ENCODE measurements at places on chromosomes 12 and 14.

GRCh38 chr12:82089369-82090121 is 268.6 kb downstream of the CCDC59 start:
- no peak for DNase-seq

- DNase-seq = peak; percentile 78
Observed at GRCh38 chr14:59086241-59086882, 102.1 kb upstream of the DAAM1 start.

- DNase-seq = no peak
Observed at GRCh38 chr14:92470215-92470614, 43.4 kb upstream of the RIN3 start.

DNA sequence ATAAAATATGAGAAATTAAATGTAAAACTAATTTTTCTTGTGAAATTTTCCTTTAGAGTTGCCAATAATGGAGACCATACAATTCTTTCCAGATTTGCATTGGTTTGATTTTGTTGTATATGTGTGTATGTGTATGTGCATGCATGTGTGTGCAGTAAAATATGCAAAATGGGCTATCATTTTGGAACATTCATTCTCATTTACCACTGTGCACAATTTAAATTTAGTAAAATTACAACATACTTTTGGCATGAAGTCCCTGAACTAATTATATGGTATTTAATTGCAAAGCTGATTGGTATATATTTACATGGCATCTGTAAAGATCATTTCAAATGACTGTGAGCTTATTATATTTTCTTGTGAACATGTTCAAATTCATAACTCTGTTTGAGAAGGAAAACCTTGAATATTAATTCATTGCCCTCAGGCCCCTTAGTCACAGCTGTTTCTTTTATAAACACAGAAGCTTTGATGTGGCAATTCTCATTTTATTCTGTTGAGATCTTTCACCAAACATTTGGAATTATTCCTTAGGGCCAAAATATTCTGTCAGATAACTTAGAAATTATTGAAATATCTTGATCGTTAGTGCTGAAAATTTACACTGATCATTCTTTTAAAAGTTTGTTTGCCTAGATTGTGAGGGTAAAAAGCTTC is 17.6 kb downstream of the KERA start:
- no peak for DNase-seq

GRCh38 chr12:78375461-78375860 is 489.1 kb upstream of the SYT1 start:
- no peak for DNase-seq

DNA sequence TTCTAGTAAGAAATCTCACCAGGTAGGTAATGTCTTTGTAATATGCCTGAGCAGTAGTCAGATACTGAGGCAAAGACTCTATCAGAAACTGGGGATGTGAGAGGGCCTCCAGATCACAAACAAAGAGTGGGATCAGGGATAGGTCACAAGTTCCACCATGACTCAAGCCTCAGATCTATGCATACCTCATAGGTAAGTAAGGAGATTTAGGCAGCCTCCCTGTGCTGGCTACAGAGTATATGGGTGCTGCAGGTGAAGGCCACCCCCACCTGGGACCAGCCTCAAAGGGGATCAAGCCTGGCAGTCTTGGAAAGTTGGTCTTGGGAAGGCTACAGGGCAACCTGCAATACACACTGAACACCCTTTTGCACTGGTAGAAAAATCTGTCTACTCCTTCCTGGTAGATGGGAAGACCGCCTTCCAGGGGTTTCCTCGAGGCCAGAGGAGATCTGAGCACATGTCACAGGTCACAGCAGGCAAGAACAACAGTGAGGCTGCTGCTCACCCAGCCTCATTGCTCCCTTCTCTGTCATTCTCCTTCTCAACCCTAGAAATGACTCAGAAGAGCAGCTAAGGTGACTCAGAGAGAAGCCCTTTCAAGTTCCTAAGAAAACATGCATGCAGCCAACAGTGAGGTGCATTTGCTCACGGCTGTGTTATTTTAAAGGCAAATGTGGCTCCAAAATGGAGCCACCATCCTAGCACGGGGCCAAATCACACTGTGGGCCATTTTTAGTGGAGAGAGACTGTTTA is 143.4 kb upstream of the CDKN3 start:
- DNase-seq = peak; percentile 79

- no peak for DNase-seq
Observed at GRCh38 chr14:52748647-52749292, 18.8 kb downstream of the STYX start.

- DNase-seq = peak; percentile 93
Observed at GRCh38 chr12:124916374-124917134, 2.1 kb upstream of the UBC start.

DNA sequence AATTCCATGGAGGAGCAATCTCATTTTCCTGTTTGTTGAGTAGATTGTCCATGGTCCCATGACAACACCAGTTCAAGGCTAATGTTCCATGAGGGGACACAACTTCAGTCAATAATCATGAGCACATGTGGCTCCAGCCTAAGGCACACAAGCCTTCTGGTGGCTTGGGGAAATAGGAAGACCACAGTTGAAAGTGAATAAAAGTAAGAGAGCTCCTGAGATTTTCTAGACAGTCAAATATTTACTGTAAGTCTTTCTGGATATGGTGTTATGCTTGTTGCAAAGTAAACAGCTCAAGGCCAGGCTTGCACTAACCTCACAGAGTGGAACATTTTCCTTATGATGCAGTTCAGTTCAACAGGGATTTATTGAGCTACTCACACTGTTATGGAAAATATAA is 206.9 kb upstream of the SLC38A2 start:
- DNase-seq = no peak

DNA sequence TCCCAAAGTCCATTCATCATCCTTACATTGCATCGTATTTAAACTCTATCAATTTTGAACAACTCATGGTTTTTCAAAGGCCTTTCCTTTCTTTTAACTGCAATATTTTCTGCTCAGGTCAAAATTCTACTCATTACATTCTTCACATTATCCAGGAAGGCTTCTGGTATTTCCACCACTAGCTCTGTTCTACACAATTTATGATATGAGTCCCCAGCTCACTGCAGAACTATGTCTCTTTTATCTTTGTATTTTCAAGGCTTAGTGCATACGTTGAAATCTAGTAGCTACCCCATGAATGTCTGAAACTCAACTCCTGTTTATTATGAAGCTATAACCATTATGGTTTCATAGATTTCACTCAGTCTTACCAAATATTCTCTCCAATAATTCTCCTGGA is 282.9 kb downstream of the DUSP6 start:
- peak; percentile 49 for DNase-seq

DNA sequence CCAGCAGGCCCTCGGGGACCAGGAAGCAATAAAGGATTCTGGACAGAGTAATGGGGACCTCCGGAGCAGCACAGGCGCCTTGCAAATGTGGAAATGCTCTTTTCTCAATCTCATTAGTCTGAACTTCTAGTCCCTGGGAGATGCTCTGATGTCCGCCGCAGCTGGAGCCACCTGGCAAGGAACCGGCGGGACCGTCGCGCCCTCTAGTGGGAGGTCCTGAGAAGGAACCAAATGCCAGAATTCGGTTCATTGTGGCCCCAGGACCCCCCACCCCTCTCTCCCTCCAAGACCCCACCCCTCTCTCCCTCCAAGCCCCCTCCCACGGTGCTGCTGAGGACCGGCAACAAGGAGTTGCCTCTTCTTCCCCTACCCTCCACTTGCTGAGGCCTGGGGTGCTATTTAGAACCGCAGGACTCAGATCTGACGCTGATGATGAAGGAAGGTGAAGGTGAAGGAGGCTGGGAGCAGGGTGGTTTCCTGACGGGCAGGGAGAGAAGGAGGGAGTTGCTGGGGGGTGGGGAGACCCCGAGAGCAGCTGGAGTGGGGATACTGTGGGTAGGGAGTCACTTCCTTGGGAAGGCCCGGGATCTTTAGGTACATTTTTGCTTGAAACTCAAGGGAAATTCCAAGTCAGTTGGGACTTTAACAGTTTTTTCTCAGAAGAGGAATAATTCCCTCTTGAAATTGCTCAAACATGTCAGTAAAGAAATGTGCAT is 42.5 kb downstream of the SMIM41 start:
- DNase-seq = peak; percentile 22

DNA sequence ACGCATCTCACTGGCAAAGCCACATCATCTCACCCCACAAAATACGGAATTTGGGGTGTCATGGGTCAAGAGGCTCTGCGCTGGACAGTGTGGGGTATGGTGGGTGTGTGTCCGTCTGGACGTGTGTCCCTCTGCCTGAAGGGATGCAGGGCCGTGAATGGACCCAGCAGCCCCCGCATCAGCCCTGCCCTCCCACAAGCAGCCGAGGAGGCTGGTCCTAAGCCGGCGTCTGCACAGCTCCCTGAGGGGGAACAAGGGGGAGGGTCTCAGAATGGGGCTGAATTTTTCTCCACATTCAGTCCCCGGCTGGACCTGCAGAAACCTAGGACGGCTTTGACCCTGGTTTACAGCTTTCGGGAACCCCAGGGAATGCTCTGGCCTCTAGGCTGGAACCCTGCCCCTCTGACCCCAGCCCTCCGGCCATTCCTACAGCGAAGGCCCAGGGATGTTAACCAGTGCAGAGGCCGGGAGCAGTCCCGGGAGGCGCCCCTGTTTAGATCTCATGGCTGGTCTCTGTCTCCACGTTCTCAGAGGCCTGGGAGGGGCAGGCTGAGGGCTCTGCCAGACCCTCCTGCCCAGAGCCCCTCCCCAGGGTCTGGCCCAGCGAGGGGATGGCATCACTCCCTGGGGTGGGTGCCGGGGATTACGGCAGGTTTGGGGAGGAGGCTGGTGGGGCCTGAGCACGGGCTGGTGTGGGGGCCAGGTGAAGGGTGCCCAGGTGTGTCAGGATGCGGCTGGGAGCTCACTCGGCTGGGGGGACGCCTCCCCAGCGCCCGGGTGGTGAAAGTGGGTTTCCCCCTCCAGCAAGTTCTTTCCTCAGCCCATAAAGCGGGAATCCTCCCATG is 156.5 kb upstream of the C14orf180 start:
- DNase-seq = no peak

GRCh38 chr14:22483863-22484593 is 105.0 kb downstream of the DAD1 start:
- DNase-seq = peak; percentile 57

- DNase-seq = no peak
Observed at GRCh38 chr14:27917896-27918295, 848.7 kb upstream of the FOXG1 start.

GRCh38 chr14:61752626-61753025 is 9.6 kb upstream of the SNAPC1 start:
- no peak for DNase-seq

GRCh38 chr14:55123101-55123500 is 6.0 kb upstream of the LGALS3 start:
- peak; percentile 96 for DNase-seq

DNA sequence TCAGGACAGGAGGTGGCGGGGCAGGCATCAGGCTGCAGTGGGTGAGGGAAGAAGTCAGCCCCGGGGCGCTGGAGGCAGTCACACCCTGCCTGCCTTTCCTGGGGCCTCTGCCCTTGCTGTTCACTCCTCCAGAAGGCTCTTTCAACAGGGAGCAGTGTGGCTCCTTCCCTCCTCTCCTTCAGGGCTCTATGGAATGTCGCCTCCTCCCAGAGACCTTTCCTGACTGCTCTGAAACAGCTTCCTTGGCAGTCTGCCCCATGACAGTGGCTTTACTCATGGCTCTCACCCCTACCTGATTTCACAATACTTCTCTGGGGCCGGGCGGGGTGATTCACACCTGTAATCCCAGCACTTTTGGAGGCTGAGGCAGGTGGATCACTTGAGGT is 7.1 kb downstream of the RHOF start:
- DNase-seq = peak; percentile 76

DNA sequence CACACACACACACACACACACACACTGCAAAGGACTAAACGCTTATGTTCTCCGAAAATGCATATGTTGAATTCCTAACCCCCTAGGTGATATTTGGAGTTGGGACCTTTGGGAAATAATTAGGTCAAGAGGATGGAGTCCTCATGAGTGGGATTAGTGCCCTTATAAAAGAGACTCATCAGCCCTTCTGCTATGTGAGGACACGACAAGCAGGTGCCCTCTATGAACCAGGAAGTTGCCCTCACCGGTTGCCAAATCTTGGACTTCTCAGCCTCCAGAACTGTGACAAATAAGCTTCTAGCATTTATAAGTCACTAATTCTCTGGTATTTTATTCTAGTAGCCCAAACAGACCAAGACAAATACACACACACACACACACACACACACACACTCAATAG is 20.7 kb upstream of the TCP11L2 start:
- no peak for DNase-seq

DNA sequence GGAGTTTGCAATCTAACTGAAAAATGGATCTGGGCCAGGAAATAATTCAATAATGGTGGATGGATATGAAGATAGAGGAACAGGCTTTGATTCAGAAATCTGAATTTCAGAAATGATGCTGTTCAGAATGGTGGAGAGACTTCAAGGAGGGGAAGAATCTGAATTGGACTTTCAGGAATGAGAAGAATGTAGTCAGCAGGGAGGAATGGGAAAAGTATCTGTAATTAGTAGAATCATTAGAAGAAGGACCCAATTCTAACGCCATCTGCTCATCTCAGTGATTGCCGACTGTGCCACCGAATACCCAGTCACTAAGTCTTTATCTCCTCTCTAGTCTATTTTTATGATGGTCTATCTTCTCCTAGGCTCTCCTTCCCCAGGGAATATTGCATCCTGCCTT is 363.2 kb downstream of the GALC start:
- no peak for DNase-seq

DNA sequence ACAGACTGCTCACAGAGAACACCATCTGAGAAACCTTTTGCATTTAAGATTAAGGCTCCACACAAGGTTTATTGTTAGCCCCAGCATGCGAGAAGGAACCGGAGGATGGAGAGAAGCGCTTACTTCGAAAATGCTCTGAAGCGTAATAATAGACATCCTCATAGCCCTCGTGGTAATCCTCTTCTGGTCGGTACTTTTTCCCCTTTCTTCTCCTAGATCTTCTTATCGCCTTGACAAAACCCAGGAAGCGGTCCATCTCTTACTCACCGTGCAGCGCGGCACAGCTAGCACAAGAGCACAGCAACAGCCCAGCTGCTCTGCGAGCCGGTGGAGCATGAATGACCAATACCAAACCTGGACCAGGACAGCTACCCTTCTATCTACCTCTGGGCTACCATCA is 125.1 kb upstream of the GRIP1 start:
- no peak for DNase-seq

- DNase-seq = peak; percentile 29
Observed at GRCh38 chr12:12561371-12562015, 1.2 kb downstream of the DUSP16 start.

Data from brain microvascular endothelial cell (primary cell).